ENCODE measurements at places on chromosomes 4 and X. TPM values are rescaled to one million over a fixed set of nuclear protein-coding genes. Genes with fewer than 3 reads are reported as not detected.

Gene CSN1S1
- total RNA-seq = not detected

Gene ZDHHC9
- total RNA-seq = 18.5 TPM

Gene NXF2
- total RNA-seq = not detected

Gene SPANXC
- not detected for total RNA-seq

Gene STATH
- not detected for total RNA-seq

Gene AMBN
- total RNA-seq = not detected

Gene NALF2
- 0.57 TPM for total RNA-seq

Gene GLRA2
- total RNA-seq = not detected

All from activated naive CD4-positive, alpha-beta T cell treated with anti-CD3 and anti-CD28 coated beads, Interleukin-2, amount 50 U/mL, for 72 hours (primary cell).